ENCODE measurements at places on chromosomes 16 and 17.

GRCh38 chr16:11395008-11395948, 50.0 kb downstream of the RMI2 start:
- no peaks in the 10 kb centered on the region for H3K27me3 ChIP-seq
- peaks cover 11% of the 10 kb centered on the region for H3K4me1 ChIP-seq
- no peak for DNase-seq
- H3K36me3 ChIP-seq: no peaks in the 10 kb centered on the region
- H3K4me3 ChIP-seq: no peak overlapping the region

DNA sequence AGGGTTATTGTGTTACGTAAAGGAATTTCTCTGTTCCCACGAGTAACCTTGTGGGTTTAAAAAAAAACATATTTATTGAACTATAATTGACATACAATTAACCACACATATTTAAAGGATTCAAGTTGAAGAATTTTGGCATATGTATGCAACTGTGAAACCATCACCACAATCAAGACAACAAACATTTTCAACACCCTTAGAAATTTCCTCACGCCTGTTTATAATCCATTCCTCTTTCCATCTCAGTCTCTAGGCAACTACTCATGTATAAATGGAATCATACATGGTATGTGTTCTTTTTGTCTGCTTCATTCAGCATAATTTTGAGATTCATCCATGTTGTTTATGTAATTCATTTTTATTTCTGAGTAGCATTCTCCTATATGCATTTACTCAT, 104.0 kb downstream of the MRTFB start:
- H3K4me1 ChIP-seq: no peaks in the 10 kb centered on the region
- no peaks in the 10 kb centered on the region for H3K36me3 ChIP-seq
- H3K4me3 ChIP-seq: no peak overlapping the region

GRCh38 chr17:81365601-81366585, 29.4 kb upstream of the BAHCC1 start:
- H3K4me1 ChIP-seq: peaks cover 15% of the 10 kb centered on the region
- H3K27ac ChIP-seq: no peak overlapping the region
- H3K36me3 ChIP-seq: no peaks in the 10 kb centered on the region
- DNase-seq: no peak
- peak overlapping the region; percentile 65 for H3K4me3 ChIP-seq

GRCh38 chr16:49788572-49788971, 67.3 kb downstream of the ZNF423 start:
- H3K36me3 ChIP-seq: no peaks in the 10 kb centered on the region
- H3K4me3 ChIP-seq: no peak overlapping the region
- DNase-seq: no peak
- H3K27ac ChIP-seq: no peak overlapping the region
- no peaks in the 10 kb centered on the region for H3K27me3 ChIP-seq

DNA sequence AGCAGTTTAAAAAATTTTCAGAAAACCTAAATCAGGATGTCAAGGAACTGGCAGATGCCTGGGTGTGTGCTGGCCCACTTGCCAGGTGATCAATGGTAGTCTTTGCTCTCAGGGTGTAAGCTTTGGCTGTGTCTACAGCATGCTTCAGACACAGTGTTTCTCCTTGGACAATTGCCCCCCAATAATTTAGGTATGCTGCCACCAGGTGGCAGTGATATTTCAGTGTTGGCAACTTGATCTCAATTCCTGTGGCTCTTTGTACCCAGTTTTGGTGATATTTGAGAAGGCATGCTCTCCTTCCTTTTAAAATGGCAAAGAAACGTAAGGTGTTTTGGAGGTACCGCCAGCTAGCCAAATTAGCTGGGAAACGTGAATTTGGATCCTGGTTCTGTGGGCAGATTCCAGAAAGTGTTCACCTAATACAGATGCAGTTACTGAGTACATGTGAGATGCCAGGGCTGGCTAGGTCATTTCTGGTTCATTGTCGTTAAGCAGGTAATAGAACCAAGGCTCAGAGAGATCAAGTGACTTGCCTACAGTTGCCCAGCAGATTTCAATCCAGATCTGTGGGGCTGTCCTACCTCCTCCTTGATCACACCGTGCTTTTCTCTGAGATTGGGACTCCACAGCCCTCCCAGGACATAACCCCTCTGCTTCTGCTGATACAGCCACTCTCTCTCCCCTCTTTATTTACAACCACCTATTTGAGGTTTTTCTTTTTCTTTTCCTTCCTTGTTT, 155.6 kb upstream of the PLCG2 start:
- H3K36me3 ChIP-seq: peaks cover 3% of the 10 kb centered on the region
- peaks cover 6% of the 10 kb centered on the region for H3K4me1 ChIP-seq
- H3K27me3 ChIP-seq: no peaks in the 10 kb centered on the region
- DNase-seq: peak; percentile 66
- H3K4me3 ChIP-seq: no peak overlapping the region
- H3K27ac ChIP-seq: peak overlapping the region; percentile 49

GRCh38 chr17:79301469-79301868, 226.8 kb downstream of the ENGASE start:
- H3K4me3 ChIP-seq: no peak overlapping the region
- H3K27me3 ChIP-seq: peaks cover 81% of the 10 kb centered on the region
- no peak overlapping the region for H3K27ac ChIP-seq
- H3K36me3 ChIP-seq: peaks cover 3% of the 10 kb centered on the region
- H3K4me1 ChIP-seq: no peaks in the 10 kb centered on the region
- no peak for DNase-seq

- peaks cover 11% of the 10 kb centered on the region for H3K36me3 ChIP-seq
- peaks cover 19% of the 10 kb centered on the region for H3K4me1 ChIP-seq
- H3K27me3 ChIP-seq: no peaks in the 10 kb centered on the region
- no peak overlapping the region for H3K27ac ChIP-seq
- DNase-seq: no peak
Measured at GRCh38 chr17:36597226-36597625, 4.2 kb upstream of the MRM1 start.

DNA sequence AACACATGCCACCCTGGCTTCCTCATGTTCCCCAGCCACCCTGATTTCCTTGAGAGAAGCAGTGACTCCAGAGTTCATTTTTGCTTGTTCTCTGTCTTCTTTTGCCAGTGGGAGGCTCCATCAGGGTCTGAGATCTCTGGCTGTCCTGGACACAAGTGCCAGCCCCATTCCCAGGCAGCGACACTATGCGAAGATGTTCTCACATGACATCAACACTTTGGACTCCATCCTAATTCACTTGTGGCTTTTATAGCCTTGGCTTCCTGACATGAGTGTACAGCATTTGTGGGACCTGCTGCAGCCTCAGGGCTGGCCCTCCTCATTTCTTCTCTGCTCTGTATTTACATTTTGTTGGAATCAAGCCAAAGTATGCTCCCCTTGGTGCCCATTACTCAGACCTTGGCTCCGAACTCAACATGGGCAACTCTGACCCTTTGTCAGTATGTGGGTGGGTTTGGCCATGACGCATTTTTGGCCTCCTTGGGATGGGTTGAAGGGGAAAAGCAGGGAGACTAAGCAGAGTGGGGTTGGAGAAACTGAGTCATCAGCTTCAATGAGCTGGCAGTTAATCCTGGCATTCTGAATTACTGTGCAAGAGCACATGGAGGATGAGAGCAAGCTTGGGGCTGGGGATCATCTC, 119.0 kb upstream of the EEF2KMT start:
- H3K27me3 ChIP-seq: peaks cover 78% of the 10 kb centered on the region
- H3K4me3 ChIP-seq: no peak overlapping the region
- no peaks in the 10 kb centered on the region for H3K36me3 ChIP-seq
- H3K27ac ChIP-seq: no peak overlapping the region
- no peak for DNase-seq
- H3K4me1 ChIP-seq: no peaks in the 10 kb centered on the region

DNA sequence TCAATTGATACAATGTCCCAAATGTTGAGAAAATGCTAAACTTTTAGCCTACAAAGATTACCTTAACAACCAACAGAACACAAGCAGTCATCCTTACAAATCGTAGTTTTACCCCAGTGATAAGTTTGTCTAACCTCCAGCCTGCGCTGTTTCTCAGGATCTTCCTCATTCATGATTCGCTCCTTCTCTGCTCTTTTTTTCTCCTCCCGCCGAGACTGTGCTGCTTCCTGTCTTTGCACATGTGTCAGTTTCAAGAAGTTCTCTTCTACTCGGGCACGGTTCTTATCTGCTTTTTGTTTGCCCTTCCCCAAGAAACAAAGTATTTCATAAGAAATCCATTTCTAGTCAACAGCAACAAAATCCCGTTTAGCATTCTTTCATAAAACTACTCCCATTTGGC, 10.2 kb upstream of the STRADA start:
- no peaks in the 10 kb centered on the region for H3K27me3 ChIP-seq
- H3K27ac ChIP-seq: peak overlapping the region; percentile 38
- H3K4me1 ChIP-seq: no peaks in the 10 kb centered on the region
- no peak for DNase-seq

DNA sequence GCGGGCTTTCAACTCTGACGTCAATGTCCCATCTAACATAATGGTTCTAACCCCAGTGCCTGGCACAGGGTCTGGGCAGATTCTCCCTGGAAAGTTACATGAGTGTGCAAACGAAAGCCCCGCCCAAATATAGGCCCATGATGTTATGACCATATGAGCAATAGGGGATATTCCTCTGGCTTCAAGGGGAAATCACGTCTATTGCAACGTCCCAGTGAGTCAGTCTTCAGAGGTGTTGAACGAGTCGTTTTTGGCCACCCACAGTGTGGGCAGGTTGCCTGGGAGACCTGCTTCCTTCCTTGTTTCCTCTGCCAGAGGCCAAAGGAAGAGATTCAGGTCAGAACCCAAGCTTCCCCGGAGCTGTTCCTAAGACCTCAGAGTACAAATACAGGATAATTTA, 30.3 kb downstream of the PIK3R5 start:
- H3K4me3 ChIP-seq: peak overlapping the region; percentile 75
- no peaks in the 10 kb centered on the region for H3K27me3 ChIP-seq
- H3K27ac ChIP-seq: peak overlapping the region; percentile 98
- H3K36me3 ChIP-seq: peaks cover 43% of the 10 kb centered on the region
- peak; percentile 38 for DNase-seq
- peaks cover 59% of the 10 kb centered on the region for H3K4me1 ChIP-seq

GRCh38 chr16:58099097-58099955, 29.9 kb downstream of the CFAP20 start:
- no peaks in the 10 kb centered on the region for H3K36me3 ChIP-seq
- no peaks in the 10 kb centered on the region for H3K27me3 ChIP-seq
- peak overlapping the region; percentile 79 for H3K27ac ChIP-seq
- H3K4me1 ChIP-seq: peaks cover 8% of the 10 kb centered on the region
- no peak for DNase-seq

DNA sequence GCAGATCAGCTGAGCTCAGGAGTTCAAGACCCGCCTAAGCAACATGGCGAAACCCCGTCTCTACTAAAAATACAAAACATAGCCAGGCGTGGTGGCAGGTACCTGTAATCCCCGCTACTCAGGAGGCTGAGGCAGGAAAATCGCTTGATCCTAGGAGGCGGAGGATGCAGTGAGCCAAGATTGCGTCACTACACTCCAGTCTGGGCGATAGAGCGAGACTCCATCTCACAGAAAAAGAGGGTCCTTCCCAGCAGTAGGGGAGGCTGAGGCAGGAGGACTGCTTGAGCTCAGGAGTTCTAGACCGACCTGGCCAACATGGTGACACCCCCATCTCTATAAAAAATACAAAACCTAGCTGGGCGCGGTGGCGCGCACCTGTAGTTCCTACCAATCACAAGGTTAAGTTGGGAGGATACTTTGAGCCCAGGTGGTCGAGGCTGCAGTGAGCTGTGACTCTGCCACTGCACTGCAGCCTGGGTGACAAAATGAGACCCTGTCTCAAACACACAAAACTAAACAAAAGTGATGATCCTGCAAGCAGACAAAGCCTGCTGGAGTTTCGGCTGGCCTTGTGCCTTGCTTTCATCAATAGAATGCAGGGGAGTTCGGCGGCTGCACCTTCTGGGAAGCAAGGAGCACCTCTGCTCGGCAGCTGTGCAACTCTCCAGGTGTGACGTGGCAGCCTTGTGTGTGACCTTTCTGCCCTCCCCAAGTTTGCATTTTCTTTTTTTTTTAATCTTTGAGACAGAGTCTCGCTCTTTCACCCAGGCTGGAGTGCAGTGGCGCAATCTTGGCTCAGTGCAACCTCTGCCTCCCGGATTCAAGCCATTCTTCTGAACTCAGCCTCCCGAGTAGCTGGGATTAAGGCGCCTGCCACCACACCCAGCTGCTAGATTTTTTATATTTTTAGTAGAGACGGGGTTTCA, 12.4 kb upstream of the YWHAE start:
- no peak overlapping the region for H3K4me3 ChIP-seq
- peaks cover 7% of the 10 kb centered on the region for H3K36me3 ChIP-seq
- H3K27me3 ChIP-seq: no peaks in the 10 kb centered on the region
- no peak overlapping the region for H3K27ac ChIP-seq
- DNase-seq: no peak
- H3K4me1 ChIP-seq: peaks cover 3% of the 10 kb centered on the region

DNA sequence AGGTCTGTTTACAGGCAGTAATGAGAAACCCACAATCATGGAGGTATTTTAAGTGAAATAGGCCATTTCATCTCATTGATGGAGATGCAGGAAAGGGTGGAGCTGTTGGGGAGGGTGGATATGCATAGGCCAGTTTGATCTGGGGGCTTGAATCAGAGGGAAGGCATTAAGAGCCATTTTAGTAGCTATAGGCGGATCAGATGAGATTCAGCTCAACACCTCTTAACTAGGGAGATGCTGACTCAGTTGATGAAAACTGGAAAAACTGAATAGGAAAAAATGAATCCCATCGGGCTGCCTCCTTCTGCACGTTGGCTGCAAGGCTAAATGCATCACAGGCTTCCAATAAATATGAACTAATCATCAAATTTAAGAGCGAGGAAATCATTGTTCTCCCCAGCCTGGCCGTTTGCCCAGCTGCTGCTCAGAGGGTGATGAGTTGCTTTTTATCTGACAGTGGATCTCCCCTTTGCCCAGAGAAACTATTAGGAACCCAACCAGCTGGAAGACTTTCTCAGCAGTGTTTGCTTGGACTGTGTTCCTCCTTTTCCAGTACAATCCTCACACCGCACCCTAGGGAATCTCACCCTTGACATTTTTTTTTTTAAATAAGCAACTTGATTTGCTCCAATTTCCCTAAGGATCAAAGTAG, 149.6 kb downstream of the SOX9 start:
- no peak overlapping the region for H3K4me3 ChIP-seq
- H3K36me3 ChIP-seq: peaks cover 4% of the 10 kb centered on the region
- H3K4me1 ChIP-seq: no peaks in the 10 kb centered on the region

DNA sequence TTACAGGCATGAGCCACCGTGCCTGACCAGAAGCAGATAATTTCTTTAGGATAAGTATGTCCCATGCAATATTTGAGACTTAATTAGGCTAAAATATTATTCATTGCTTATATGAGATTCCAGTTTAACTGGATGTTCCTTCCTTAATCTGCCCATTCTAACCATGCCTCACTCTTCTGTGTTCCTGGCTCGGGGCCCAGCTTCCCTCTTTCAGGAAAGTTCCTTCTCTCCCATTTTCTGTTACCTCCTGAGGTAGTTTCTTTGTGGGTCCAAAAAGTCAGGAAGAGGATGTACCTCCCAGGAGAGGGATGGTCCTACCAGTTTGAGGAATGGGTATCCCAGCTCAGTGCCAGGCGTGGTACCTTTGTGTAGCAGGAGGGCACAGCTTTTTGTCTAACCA, 23.3 kb downstream of the UNK start:
- H3K27ac ChIP-seq: peak overlapping the region; percentile 89
- peaks cover 13% of the 10 kb centered on the region for H3K36me3 ChIP-seq
- H3K4me1 ChIP-seq: peaks cover 3% of the 10 kb centered on the region

GRCh38 chr16:51419768-51420167, 268.7 kb upstream of the SALL1 start:
- H3K4me3 ChIP-seq: no peak overlapping the region
- H3K27me3 ChIP-seq: no peaks in the 10 kb centered on the region
- no peak overlapping the region for H3K27ac ChIP-seq
- no peak for DNase-seq
- H3K36me3 ChIP-seq: no peaks in the 10 kb centered on the region
- H3K4me1 ChIP-seq: no peaks in the 10 kb centered on the region

- DNase-seq: no peak
- peaks cover 2% of the 10 kb centered on the region for H3K27me3 ChIP-seq
- H3K4me3 ChIP-seq: peak overlapping the region; percentile 10
- peaks cover 10% of the 10 kb centered on the region for H3K4me1 ChIP-seq
- H3K36me3 ChIP-seq: peaks cover 5% of the 10 kb centered on the region
Measured at GRCh38 chr17:56786989-56787482, 46.7 kb downstream of the C17orf67 start.
